ENCODE measurements at places on chromosomes 6 and 20.
A peak's percentile ranks its signal among the peaks of the same experiment; 100 is the strongest.

DNA sequence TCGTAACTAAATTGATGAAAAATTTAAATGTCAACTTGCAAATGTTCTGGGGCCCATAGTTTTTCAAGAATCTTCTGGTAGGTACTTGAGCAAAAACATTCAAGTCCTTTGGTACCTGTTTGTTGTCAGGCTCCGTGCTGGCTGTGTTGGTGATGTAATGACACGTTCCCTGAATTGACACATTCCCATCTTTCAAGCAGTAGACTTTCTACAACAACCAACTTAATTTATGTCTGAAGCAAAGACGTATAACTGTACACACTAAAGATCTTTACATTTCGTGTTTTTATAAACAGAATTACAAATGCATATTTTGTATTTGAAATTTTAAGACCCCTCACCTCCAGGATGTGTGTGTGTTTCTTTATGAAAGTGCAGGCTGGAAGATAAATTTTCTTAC is 49.5 kb downstream of the NCOA3 start:
- DNase-seq, result no peak

GRCh38 chr20:37357481-37358365 is 11.8 kb downstream of the SRC start:
- DNase-seq, result no peak

- DNase-seq, result no peak
These were observed 50.2 kb upstream of the ELOVL5 start for GRCh38 chr6:53399027-53399344.

DNA sequence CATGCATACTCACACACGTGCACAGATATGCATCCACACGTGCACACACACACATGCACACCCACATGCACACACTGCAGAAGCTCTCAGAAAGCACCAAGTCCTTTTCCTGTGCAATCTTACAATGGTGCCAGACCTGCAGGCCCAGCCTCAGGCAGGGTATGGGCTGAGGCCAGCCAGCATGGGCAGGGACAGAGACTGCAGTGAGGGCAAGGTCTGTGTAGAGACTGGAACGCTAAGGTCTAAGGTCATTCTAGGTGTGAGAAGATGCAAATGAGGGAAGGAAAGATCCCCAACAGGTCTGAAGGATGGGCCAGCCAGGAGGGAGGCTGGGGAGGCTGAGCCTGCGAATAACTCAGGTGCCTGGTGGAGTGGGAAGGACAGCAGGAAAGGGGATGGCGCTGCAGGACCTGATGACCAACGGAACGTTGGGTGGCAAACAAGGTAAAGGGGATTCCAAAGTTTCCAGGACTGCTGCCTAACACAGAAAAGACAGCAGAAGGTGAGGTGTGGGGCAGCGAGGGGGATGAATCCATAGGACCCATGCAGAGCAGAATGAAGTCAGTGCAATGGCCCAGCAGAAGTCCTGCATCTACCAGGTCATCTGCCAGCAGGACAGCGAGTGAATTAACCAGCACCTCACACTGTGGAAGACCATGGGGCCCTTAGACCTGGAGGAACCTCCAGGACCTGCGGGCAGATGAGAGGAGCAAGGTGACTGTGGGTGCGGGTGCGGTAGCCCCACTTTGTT is 67.0 kb downstream of the ABHD12 start:
- no peak for DNase-seq

DNA sequence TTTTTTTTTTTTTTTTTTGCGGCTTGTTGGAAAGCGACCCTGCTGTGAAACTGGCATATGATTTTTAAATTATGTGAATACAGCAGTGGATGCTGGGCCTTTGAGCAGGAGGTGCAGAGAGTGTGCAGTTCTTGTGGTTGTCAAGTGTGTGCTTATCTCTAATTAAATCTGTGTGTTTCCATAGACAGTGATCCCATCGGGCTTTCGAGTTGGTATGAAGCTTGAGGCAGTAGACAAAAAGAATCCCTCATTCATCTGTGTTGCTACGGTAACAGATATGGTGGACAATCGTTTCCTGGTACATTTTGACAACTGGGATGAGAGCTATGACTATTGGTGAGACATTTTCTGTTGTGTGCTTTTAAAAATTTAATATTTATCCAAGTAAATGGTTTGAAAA is 52.4 kb downstream of the L3MBTL3 start:
- DNase-seq, result no peak

DNA sequence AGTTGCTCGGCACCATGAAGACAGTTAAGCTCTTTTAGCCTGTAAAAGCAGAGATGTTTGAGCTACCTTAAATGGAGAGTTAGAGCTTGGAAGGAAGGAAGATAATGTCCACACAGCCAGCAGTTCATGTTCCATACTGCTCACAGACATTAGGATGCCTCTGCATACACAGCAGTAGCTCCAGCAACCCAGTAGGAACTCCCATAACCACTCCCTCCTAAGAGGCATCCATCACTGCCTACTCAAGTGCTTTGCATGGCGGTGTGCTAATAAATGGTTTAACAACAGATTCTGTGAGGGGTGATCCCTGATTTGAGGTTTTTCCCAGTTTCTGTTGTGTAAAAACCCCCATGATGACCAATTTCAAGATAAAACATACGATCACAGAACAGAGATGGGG is 286.4 kb downstream of the HACE1 start:
- no peak for DNase-seq

DNA sequence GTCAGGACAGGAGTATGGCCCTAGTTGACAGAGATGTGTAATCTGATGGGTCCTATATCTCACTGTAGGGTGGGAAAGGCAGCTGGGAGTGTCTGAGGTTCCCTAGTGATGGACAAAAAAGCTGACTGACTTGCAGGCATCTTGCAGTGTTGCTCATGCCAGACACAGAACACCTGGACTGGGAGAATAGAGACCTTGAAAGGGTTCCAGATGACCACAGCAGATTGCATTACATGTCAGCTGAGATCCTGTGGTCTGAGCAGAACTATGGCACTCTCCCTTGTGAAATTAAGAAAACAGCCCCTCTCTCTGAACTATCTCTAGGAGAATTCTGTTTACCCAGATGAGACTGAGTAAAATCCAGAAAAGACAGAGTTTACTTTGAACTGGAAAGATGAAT is 212.6 kb upstream of the MAN1A1 start:
- no peak for DNase-seq

DNA sequence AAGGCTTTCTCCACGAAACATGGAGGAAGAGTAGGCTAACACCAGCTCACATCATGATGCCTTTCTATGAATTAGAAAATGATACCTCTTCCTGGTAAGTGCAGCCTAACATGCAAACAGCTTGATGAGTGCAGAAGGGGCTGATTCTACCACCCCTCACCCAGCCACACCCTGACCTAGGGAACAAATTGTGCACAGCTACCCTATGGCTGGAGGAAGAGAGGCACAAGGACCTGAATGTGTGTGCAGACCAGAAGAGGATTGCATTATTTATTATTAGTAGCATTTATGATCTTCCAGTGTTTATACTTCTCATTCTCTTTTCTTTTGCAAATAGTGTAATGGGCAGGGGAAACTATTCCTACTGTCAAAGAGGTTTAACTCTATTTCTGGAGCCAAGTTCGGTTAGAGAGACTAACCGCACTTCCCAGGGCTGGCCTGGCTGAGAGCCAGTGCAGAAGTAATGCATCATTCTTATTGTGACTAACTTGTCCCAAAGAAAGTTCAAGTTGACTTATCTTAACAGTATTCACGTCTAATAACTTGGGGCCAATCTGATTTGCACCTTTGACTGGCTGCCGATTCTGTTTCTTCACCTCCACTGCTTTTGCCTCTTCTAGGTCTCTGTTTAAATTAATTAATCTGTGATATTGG is 237.5 kb downstream of the CD83 start:
- no peak for DNase-seq

- DNase-seq, result no peak
These were observed 29.2 kb downstream of the AKAP7 start for GRCh38 chr6:131164506-131164905.

GRCh38 chr6:100078509-100078908 is 84.5 kb upstream of the MCHR2 start:
- DNase-seq, result no peak

- no peak for DNase-seq
These were observed 51.5 kb upstream of the ENPP4 start for GRCh38 chr6:46078294-46078693.

DNA sequence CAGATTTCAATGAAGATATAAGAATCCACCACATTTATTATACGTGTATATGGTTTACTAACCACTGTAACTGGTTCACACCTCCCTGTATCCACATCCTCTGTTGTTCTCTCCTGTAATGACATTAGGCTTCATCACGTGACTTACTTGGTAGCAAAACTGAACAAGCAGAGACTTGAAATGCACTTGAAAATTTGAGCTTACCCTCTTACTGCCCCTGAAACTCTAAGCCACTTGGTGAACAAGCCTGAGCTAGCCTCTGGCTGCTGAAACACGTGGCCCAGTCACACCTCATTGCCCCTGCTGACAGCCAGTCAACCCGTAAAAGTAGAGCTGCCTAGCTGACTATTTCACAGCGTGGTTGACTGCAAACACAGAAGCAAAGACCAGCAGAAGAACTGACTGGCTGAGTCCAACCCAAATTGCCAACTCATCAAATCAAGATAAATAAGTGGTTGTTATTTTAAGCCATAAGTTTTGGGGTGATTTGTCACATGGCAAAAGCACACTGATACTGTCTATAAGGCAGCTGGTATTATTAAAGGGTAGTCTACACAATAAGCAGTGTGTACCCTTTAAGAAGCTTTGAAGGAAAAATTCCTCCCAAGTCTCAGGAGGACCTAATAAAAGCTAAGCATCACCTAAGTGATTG is 109.0 kb downstream of the RALGAPA2 start:
- DNase-seq, result peak; percentile 99

DNA sequence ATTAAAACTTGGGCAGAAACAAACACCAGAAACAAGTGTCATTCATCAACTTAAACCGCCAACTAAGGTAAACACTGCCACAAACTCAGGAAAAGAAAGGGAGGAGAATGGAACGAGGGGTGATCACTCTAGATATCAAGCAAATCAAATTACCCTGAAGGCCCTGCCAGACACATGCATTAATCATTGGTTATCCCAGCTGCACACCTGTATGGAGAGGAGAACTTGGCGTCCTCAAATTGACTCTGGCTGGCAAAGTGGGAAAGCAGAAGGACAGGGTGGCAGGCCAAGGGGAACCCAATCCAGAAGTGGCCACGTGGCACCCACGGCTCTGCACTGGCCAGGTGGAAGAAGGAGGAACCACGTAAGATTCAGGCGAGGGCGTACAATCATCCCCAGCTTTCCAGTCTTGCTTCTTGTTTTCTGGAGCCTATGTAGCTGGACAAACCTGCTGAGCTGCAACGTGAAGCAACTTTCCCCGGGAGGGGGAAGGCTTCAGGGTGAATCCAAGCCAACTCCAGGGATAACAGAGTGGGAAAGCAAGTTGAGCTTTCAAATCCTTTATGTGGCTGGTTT is 156.2 kb upstream of the JARID2 start:
- DNase-seq, result peak; percentile 33
